ENCODE measurements at places on chromosomes 7 and 10. TPM values are rescaled to one million over a fixed set of nuclear protein-coding genes. Genes with fewer than 3 reads are reported as not detected.

GRCh38 chr7:24406053-24406788, 122.2 kb downstream of the NPY start:
- no peak for DNase-seq

The SUN3 gene
- total RNA-seq, result not detected

The SPAG6 gene
- not detected for total RNA-seq

DNA sequence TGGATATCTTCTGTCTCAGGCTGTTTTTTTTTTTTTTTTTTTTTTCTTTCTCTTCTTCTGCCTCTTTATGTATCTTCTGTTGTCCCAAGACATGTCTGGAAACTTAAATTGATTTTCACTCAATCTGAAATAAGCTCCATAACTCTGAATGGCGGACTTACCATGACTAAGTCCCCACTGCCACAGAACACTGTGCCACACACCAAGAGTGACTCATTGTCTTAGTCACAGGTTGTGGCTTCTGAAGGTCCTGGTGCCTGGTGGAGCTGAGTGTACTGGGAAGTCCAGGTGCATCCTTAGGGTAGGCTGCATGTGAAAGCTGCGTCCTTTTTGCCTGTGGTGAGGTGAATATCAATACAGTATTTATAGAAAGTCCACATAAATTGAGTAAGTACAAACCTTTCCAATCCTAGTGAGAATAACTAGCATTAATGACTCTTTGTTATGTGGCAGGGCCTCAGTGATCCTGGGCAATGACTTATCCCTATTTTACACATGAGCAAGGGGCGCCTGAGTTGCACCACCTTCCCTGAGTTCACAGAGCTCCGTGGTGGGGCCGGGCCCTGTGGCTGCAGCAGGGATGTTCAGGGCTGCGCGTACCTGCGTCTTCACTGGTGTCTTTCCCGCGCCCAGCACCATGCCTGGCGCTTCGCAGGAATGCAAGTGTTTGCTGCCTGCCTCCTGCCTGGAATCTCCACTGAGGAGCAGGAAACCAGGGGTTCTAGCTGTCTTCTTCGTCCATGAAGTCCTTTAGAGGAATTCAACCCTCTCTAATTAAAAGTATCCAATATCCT, 4.3 kb downstream of the PFKP start:
- DNase-seq, result peak; percentile 69

- DNase-seq, result peak; percentile 40
Measured at GRCh38 chr7:113636727-113637421, 281.9 kb downstream of the PPP1R3A start.

The GIGYF1 gene
- total RNA-seq, result 15.5 TPM

Measured in fibroblast of villous mesenchyme (primary cell).